ENCODE measurements at places on chromosomes 12 and 14.

DNA sequence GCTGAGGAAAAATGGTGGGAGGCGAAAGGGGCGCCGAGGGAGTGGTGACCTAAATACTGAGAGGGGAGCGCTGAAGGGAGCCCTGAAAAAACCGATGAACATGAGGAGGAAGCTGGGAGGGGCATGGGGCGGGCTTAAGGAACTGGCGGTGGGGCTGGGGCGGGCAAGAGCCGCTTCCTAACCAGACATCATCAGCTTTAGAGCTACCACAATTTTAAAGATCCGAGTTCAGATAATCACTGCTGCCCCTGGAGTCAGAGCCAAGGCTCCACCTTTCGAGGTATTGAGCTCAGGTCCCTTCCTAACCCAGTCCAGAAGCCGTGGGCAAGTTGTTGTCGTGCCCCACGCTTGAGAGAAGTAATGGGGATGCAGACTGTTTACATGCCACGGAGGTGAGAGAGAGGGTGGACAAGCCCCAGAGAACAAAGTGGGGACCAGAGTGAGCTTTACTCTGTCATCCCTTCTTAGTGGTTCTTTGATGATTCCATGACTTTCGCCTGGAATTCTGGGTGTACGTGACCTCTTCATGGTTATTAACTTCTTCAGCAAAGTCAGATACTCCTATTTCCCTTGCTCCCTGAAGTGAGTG, 393 bp downstream of the ORMDL2 start:
- DNase-seq: no peak

DNA sequence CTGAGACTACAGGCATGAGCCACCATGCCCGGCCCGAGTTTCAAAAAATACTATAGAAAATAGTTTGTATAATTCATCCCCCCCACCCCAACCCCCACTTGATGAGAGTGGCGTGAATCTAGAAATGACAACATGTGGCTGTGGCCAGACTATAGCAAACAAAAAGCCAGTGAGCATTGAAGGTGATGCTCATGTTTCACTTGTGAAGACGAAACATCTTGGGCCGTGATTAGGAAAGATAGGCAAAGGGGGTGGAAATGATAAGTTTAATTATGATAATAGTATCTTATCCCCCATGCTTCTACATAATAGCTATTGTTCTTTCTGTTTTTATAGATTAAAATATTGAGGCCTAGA, 8.5 kb downstream of the BORCS5 start:
- DNase-seq: no peak

DNA sequence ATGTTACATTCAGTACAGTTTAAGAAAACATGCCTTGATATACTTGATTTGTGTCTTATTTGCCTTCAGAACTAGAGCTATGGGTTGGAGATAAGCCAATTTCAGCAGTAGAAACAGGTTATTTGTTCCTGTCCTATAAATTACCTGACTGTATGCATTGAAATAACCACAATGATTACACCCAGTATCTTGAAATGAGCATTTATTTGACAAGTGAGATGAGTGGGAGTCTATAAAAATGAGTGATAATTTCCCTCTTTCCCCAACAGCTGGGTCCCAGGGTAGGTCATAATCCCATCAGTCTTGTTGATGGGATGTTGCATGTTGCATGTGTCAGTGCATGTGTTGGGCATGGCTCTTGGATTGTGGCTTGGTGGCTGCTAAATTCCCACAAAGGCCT, 3.7 kb downstream of the TAS2R42 start:
- no peak for DNase-seq

DNA sequence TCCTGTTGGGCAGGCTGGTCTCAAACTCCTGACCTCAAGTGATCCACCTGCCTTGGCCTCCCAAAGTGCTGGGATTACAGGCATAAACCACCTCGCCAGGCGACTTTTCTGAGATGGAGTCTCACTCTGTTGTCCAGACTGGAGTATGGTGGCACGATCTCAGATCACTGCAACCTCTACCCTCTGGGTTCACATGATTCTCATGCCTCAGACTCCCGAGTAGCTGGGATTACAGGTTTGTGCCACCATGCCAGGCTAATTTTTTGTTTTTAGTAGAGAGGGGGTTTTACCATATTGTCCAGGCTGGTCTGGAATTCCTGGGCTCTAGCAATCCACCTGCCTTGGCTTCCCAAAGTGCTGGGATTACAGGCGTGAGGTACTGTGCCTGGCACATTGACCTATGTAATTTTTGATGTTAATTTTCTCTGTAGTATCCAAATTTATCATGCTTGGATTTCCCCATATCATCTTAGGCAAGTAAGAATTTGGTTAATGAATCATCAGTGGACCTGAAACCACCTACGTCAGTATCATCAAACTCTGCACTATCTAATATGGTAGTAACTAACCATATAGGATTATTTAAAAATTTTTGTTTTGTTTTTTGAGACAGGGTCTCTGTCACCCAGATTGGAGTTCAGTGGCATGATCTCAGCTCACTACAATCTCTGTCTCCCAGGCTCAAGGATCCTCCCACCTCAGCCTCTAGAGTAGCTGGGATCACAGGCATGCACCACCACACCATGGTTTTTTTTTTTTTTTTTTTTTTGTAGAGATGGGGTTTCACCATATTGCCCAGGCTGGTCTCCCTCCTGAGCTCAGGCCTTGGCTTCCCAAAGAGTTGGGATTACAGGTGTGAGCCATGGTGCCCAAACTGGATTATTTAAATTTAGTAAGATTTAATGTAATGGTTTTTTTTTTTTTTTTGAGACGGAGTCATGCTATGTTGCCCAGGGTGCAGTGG, 11.9 kb upstream of the ATP5F1B start:
- no peak for DNase-seq

DNA sequence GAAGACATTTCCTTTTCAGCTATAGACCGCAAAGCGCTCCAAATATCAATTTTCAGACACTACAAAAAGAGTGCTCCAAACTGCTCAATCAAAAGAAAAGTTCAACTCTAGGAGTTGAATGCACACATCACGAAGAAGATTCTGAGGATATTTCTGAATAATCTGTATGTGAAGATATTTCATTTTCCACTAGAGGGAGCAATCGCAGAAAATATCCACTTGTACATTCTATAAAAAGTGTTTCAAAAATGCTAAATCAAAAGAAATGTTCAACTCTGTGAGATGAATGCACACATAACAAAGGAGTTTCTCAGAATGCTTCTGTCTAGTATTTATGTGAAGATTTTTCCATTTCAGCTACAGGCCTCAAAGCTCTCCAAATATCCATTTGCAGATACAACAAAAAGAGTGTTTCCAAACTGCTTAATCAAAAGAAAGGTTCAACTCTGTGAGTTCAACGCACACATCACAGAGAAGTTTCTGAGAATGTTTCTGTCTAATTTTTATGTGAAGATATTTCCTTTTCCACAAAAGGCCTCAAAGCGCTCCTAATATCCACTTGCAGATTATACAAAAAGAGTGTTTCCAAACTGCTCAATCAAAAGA, 643.8 kb upstream of the ALG10B start:
- no peak for DNase-seq

- no peak for DNase-seq
Measured at GRCh38 chr14:30680036-30680435, 57.9 kb downstream of the SCFD1 start.

GRCh38 chr12:90322006-90322405, 613.4 kb upstream of the ATP2B1 start:
- DNase-seq: no peak

Data from HL-60 (cell line).